ENCODE measurements at places on chromosomes 3 and 15.
A peak's percentile ranks its signal among the peaks of the same experiment; 100 is the strongest.

DNA sequence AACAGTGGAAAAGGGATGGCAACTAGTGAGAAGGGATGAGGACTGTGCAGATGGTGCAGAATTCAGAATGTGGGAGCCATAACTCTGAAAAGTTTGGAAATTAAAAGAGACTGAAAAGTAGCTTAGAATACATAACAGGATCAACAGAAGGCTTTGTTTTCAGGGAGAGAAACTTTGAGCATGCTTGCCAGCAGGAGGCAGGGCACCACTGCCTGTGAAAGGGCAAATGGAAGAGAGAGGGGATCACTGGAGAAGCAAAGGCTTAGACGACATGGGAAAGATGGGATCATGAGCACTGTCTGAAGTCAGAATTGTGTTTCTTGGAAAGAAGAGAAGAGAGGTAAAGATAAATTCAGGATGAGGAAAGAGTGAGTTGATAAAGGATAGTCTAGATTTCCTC, 99.6 kb downstream of the ABI3BP start:
- peak; percentile 27 for DNase-seq

DNA sequence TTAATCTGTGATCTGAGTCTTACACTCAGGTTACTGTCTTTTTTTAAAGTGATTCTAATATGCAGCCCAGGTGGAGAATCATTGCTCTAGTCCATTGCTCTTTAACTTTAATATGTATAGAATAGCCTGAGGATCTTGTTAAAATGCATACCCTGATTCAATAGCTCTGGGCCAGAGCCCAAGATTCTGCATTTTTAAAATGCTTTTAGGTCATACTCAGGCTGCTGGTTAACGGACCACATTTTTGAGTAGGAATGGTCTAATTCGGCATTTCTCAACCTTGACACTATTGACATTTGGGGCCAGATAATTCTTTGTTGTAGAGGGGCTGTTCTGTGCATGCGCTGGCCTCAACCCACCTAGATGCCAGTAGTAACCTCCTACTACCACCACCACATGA, 20.9 kb upstream of the FSTL1 start:
- peak; percentile 72 for DNase-seq

GRCh38 chr3:43757666-43758321, 67.1 kb downstream of the ABHD5 start:
- DNase-seq = peak; percentile 56

DNA sequence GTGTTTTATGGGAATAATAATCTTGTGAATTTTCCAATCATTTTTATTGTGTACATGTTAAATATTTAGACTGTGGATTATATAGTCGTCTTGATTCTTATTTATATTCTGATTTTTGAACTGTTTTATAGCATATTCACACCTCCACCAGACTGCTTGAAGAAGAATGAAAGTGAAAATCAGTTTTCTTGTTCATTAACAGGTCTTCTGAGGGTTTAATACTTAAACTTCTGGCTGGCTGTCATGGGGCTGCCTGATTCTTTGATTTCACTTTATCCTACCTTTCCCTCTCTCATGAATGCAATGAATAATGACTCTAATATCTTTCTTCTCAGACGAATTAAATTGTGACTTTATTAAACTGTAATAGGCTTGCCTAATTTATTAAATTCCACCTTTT, 56.2 kb downstream of the ATP2C1 start:
- DNase-seq = no peak

GRCh38 chr15:37876900-37877299, 57.5 kb upstream of the TMCO5A start:
- no peak for DNase-seq

- no peak for DNase-seq
Observed at GRCh38 chr3:64117483-64117882, 94.2 kb upstream of the PSMD6 start.

DNA sequence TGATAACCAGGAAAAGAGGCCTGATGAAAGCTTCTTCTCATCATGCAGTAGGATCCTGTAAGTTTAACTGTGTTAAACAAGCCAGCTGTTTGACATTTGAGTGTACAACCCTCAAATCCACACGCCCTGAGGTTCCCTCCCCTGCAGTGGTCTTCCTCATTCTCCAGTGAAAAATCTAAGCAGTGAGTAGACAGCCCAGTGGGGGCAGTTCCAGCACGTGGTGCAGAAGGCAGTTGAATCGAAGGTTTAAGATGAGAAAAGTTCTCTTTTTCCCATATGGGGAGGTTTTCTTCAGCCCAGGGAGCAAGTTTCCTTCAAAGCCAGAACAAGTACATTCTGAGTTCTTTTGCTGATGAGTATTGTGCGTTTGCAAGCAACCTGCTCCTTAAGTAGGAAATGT, 174.5 kb downstream of the NR2F2 start:
- DNase-seq = no peak

DNA sequence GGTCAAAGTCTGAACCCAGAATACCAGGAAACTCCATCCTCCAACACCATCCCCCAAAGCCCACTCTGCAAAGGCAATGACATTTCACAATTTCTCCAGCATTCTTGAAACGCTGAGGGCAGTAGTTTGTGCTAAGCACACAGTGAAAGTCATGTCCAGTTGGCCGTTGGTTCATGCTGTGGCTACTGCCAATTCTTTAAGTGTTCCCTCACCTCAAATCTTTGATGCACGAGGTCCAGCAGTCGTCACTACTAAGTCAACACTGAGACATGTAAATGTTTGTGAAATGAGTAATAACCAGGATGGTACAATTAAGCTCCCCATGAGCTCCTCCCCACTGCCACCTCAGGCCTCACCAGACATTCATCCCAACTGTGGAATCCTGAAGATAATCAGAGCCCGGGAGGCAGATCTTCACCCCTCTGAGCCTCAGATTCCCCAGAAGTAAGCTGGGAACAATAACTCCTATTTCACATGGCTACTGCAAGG, 7.0 kb downstream of the SUCLG2 start:
- DNase-seq = peak; percentile 97

DNA sequence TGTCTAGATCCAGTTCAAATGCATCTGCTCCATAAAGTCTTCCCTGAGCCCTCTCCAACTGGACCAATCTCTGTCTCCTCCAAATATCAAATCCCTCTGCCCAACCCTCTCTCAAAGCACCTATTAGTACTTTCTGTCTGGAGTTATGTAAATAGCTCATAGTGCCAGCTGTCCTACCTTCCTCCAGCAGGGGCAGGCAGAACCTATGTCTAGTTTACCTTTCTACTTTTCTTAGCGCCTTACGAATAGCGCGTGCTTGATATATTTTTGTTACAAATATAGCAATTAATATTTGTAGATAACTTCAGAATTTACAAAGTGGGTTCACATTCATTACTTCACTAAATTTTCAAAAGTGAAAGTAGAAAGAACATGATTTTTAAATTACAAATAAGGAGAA, 14.0 kb upstream of the CCDC80 start:
- DNase-seq = no peak

DNA sequence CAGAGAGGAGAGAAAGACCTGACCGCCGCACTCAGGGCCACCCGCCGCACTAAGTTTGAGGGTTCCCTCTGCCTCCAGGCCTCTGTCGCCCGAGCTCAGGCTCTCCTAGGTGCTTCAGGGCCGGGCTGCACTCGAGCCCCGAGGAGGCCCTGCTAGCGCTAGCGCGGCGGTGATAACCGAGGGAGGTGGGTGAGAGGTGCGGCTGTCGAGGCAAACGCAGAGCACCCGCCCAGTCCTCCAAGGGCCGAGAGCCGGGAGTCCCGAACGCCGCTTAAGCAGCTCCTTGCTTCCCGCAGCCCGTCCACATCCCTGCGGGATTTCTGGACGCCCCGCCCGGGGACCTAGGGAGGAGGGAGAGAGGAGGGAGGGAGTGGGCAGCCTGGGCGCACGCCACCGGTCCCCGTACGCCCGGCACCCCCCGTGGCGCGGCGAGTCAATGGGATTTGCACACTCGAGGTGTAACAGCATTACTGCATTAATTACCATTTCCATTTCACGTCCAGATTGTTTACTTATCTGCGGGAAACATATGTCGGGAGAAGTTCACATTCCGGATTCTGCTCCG, 6.8 kb downstream of the SOX14 start:
- peak; percentile 23 for DNase-seq

- peak; percentile 57 for DNase-seq
Observed at GRCh38 chr3:71050166-71050537, 533.4 kb downstream of the FOXP1 start.

GRCh38 chr15:59185725-59186124, 20.9 kb upstream of the LDHAL6B start:
- DNase-seq = no peak

DNA sequence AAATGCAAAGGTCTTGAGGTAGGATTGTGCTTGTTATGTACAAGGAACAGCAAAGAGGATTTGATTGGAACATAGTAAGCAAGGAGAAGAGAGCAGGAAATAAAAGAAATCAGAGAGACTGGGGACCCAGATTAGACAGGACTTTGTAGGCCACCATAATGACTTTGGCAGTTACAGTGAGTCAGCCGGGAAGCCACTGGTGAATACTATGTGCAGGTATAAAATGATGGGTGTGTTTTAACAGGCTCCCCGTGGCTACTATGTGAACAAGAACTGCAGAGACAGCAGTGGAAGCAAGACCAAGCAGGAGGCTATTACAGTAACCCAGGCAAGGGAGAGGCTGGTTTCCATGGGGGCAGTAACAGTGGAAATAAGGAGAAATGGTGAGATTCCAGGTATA, 55.2 kb downstream of the NPTN start:
- no peak for DNase-seq

GRCh38 chr15:31230630-31231485, 95.8 kb upstream of the KLF13 start:
- DNase-seq = no peak

GRCh38 chr3:41318520-41318919, 119.2 kb downstream of the CTNNB1 start:
- DNase-seq = peak; percentile 41

- peak; percentile 64 for DNase-seq
Observed at GRCh38 chr3:63228677-63229076, 49.4 kb upstream of the SYNPR start.

- peak; percentile 72 for DNase-seq
Observed at GRCh38 chr3:123791898-123792297, 92.2 kb downstream of the MYLK start.

GRCh38 chr15:99909592-99910295, 176.5 kb upstream of the LYSMD4 start:
- no peak for DNase-seq

DNA sequence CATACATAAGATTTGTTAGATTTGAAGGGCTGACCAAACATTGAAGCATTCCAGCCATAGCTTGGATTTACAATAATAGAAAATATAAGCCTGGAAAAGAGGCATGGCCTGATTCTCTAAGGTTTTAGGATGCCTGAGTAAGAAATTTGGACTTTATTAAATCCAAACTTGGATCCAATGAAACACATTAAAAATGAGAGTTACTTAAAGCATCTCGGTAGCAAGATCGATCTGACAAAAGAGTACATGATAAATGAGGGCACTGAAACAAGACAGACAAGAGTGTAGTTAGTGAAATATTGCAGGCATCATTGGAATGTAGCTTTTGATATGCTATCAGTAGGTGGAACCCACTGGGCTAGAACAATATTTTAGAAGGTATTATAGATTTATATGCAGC, 855.7 kb upstream of the DPPA4 start:
- DNase-seq = no peak

GRCh38 chr15:42498212-42499068, 3.0 kb downstream of the SNAP23 start:
- DNase-seq = no peak

- DNase-seq = peak; percentile 73
Observed at GRCh38 chr3:179068779-179069530, 2.7 kb downstream of the ZMAT3 start.

GRCh38 chr3:156818273-156818651, 7.9 kb upstream of the LEKR1 start:
- DNase-seq = no peak
